ENCODE measurements at places on chromosomes 2 and 18.
A peak's percentile ranks its signal among the peaks of the same experiment; 100 is the strongest.

GRCh38 chr2:26591619-26592505 lies 49.3 kb downstream of the CIB4 start:
- no peak for DNase-seq

- DNase-seq, result no peak
Observed at GRCh38 chr2:71751590-71751989, 298.2 kb downstream of the DYSF start.

DNA sequence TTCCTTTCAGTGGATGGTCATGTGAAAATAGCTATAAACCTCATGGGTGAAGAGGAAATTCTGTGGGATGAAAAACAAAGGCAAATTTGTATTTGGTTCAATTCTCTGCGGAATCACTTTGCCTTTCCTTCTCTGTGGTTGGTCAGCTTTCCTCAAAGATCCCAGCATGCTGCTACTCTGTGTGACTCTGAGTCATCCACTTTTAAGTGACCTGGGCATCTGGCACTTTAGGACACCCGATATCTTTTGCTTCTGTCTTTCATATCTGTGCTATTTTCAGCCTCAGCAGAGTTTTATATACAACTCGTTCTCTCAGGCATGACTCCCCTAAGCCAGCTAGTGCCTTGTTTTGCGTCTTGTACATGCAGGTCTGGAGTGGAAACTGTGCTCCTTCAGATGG lies 217.0 kb upstream of the PIEZO2 start:
- peak; percentile 46 for DNase-seq

DNA sequence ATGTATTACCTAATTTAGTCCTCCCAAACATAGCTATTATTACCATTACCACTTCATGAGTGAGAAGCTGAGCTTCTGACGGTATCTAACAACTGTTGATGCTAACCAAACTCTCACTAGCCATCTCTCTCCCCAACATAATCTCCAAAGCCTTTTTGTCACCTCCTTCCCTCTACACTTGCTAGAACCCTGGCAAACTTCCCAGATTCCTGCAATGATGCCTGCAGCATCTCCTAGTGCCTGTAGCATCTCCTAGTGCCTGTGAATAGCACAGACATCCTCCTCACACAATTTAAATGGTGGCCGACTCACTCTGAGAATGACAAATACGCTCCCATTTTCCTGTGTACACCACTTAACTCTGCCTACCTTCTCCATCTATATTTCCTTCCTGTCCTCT lies 126.7 kb downstream of the STK39 start:
- DNase-seq, result no peak

- DNase-seq, result no peak
Observed at GRCh38 chr2:18924386-18924785, 335.0 kb upstream of the NT5C1B start.

- no peak for DNase-seq
Observed at GRCh38 chr18:456361-457139, 44.0 kb downstream of the COLEC12 start.

GRCh38 chr2:23009545-23010149 lies 375.3 kb upstream of the KLHL29 start:
- no peak for DNase-seq

DNA sequence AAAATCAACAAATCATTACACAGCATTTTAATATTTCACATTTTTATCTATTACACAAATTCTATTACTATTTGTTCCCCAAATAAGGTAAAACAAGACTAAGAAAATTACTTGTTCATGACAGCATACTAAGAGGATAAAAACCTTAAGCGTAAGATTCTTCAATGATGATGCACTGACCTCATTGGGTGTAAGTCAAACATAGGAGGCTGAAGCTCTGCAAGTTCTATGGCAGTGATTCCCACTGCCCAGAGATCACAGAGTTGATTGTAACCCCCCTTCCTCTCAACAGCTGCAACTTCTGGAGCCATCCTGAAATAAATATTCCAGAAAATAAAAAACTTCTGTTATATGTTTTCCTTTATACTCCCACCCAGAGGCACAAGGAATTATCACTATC lies 82.2 kb upstream of the CDKL4 start:
- no peak for DNase-seq

DNA sequence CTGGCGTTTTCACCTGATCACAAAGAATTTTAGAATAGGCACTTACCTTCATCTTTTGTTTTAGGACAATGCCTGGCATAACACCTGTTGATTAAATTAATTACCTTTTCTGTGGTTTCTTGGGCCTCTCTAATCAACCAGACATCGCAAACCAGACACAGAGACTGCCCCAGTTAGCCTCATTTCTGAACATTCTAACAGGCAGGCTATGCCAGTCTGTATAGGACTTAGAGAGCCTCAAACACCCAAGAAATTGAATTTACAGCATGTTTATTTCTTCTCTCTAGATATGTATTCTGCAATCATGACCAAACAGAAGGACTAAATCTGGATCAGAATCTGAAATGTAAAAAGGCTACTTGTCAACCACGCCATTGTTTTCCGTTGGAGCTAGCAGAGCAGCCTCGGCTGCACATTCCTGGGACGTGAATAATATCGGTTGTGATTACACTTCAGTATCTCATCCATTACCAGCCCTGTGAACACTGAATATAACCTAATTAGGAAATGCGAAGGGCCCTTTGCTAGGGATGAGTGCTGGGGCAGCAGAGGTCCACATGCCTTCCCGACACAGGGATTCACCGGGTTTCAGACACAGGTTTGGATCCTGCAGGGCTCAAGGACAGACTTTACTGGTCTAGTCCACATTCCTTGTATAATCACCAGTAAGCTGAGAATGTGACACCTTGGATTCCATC lies 17.5 kb upstream of the CDC42EP3 start:
- no peak for DNase-seq

DNA sequence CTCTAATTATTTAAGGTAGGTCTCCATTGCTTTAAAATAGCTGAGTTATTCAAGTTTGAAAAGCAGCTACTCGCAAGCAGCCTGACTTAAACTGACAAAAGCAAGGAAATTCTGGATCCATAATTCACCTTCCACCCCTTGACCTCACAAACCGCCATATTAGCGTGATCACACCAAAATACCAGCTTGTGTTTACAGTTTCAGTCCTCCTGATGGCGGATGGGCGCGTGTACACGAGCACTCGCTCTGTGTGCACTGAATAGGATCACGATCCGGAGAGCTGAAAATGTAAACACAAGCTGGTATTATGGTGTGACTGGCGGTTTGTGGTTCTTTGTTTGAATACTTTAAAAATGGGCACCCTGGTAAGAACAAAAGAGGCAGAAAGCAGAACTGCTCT lies 42.4 kb upstream of the PSMD14 start:
- no peak for DNase-seq

- DNase-seq, result no peak
Observed at GRCh38 chr18:26875040-26875654, 9.6 kb upstream of the AQP4 start.

DNA sequence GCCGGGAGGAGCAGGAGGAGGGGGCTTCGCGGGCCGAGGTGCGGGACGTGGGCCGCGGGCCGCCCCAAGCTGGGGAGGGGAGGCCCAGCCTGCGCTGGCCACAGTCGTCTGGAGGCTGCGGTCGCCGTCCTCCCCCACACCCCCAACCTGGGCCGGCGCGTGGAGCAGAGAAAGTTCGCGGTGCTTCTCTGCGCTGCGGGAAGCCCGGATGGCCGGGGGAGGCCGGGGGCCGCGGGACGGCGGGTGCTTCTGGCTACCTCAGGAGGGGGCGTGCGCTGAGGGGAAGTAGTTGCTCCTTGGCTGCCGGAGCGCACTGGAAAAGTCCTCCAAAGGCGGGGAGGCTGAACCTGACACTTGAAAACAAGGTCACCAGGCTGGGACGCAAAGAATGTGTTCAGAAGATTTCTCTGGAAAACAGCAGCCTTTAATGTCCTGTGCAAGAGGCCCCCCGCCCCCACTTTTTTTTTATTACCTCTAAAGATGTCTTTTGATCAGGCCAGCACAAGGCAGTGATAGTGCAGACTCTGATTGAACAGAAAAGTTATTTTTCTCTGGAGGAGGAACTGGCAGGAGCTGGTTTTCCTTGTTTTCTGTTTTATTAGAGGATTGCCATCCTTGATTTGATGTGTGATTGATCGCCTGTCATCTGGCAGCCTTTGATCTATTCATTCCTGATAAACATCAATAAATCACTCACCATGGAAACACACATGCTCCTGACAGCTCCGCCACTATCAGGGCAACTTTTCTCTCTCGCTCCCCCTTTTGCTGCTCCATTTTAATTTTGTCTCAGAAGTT lies 1.6 kb downstream of the TSHZ1 start:
- no peak for DNase-seq

- no peak for DNase-seq
Observed at GRCh38 chr2:16767789-16768476, 102.3 kb upstream of the CYRIA start.
